GM23248 (cell line): ENCODE measurements at places on chromosomes 2 and 18. TPM values are rescaled to one million over a fixed set of nuclear protein-coding genes. Genes with fewer than 3 reads are reported as not detected.

DNA sequence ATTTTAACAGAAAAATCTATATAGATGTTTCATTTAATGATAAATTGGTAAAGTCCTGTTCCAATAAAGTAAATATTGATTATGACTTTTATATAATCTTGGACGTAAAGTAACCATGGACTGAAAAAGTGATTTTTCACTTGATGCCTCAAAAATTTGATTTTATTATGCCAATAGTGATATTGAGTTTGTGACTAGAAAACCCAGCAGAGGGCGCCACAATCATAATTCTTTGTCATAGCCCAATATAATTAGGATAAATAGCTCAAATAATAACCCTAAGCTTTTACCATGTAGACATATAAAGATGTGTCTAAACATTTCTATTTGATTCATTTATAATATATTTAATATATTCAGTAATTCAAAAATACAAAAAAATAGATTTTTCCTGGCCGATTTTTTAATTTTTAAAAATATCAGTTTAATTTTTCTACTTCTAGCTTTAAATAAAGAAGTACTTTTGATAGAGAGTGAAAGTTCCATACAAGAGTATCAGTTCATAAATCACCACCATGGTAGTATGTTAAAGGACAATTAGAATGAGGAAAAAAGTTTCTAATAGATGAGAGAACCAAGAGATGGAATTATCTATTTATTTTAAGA lies 30.7 kb downstream of the CAMKMT start:
- DNase-seq, result peak; percentile 68

The LBX2 gene
- total RNA-seq, result 0.38 and 4.6 TPM in 2 replicates

- no peak for DNase-seq
Measured at GRCh38 chr2:136070913-136071312, 47.0 kb downstream of the CXCR4 start.

- DNase-seq, result no peak
Measured at GRCh38 chr2:84716564-84716963, 164.3 kb downstream of the TRABD2A start.

DNA sequence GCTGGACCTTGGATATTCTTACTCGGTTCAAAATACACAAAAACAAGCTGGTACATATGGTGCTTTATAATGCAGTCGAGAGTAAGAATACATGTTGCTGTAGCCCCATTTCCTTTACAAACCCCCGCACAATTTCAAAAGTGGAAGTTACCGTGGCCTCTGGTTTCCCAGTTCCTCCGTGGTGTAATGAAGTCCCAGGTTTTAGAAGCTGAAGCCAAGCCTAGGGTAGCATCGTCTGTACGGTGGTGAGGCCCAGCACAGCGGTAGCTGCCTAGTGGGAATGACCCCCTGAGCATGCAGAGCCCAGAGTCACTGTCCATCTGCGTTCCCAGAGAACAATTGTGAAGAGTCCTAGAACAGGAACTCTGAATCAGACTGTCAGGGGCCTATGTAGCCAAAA lies 171.8 kb downstream of the ASXL3 start:
- no peak for DNase-seq

DNA sequence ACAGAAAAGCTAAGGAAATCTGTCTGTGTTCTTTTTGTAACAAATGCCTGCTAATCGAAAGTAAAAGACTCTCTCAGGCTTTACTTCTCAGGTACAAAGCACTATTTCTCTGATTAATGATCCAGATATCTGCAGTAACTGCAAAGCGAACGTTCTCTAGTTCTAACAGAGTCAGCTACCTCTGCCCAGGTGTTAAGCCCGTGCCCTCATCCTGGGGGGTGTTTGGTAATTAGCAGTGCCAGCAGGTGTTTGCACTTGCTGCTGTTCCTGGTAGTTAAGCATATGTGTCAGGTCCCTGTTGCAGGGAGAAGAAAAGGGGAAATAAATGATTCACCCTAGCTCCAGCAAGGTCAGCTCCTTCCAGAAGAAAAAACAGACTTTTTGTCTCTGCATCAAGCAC lies 58.8 kb upstream of the CRIM1 start:
- DNase-seq, result no peak

- DNase-seq, result no peak
Measured at GRCh38 chr2:137523931-137524330, 440.3 kb upstream of the HNMT start.

- DNase-seq, result peak; percentile 68
Measured at GRCh38 chr2:199975273-199975895, 20.0 kb downstream of the MAIP1 start.

The ZNF396 gene
- 0.13 and 0.86 TPM in 2 replicates for total RNA-seq

- no peak for DNase-seq
Measured at GRCh38 chr2:206641226-206641625, 1.1 kb upstream of the FAM237A start.

The MROH2A gene
- not detected in 2 replicates for total RNA-seq

- peak; percentile 35 for DNase-seq
Measured at GRCh38 chr18:11148680-11149440, 509 bp downstream of the PIEZO2 start.

GRCh38 chr2:113847144-113847543 lies 42.7 kb upstream of the ACTR3 start:
- DNase-seq, result peak; percentile 87

- no peak for DNase-seq
Measured at GRCh38 chr2:215895330-215895729, 118.0 kb downstream of the MREG start.

- DNase-seq, result no peak
Measured at GRCh38 chr2:200469708-200470211, 40.1 kb downstream of the KCTD18 start.

GRCh38 chr2:64493788-64494187 lies 30.3 kb upstream of the AFTPH start:
- DNase-seq, result no peak

GRCh38 chr2:200138391-200139124 lies 167.9 kb upstream of the SPATS2L start:
- DNase-seq, result no peak

GRCh38 chr2:102453501-102453900 lies 19.5 kb upstream of the SLC9A4 start:
- DNase-seq, result no peak

DNA sequence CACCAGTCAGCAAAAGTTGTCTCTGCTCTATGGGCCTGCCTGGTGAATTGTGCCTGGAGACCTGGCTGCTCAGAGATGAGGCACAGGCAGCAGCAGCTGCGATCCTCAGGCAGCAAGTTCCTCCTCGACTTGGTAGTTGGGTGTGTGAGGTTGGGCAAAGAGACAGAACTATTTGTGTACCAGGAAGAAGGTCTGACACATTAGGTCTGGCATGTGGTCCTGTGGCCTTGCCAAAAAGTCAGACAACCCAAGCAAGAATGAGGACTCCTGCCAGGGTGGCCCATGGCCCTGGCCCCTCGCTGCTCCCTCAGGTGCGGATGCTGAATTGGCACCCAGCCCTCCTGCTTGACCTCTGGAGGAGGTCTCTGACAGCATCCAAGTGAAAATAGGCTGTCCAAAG lies 192.7 kb downstream of the DYSF start:
- DNase-seq, result peak; percentile 89

DNA sequence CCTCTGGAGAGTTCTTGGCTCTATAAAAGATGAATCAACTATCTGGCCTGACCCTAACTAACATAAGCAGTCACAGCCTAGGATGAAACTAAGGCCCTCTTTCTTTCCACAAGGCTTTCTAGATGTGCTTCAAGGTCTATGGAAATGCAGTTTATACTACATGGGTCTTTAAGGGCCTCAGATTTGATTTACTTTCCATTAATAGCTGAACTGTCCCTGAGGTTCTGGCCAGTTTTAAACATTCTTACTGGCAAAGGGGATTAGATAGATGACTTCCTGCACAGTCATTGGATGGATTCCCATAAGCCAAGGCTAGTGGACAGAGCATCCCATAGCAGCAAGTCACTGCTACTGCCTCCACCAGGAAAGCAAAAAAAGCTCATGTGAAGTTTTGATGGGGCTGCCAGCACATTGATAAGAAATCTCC lies 38.1 kb upstream of the LCLAT1 start:
- DNase-seq, result peak; percentile 86

The ACTG2 gene
- not detected in 2 replicates for total RNA-seq

DNA sequence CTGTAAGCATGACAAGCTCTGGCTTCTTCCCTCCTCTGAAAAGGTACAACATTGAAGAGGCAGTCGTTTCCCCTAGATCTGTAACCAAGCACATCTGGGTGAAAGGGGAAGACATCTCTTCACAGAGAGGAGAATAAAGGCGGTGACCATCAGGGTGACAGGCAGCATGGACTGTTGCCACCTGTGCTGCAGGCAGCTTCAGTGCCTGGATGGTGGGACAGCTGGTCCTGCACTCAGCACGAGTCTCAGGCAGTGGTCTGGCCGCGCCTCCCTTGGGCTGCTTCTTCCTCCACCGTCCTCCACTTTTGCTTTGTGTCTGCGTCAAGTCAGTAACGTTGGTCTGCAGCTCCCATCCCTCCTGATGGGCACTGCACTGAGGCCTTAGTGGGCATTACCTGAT lies 264.4 kb downstream of the NEDD4L start:
- DNase-seq, result no peak

The DNAH7 gene
- total RNA-seq, result 0.43 and 0.89 TPM in 2 replicates

DNA sequence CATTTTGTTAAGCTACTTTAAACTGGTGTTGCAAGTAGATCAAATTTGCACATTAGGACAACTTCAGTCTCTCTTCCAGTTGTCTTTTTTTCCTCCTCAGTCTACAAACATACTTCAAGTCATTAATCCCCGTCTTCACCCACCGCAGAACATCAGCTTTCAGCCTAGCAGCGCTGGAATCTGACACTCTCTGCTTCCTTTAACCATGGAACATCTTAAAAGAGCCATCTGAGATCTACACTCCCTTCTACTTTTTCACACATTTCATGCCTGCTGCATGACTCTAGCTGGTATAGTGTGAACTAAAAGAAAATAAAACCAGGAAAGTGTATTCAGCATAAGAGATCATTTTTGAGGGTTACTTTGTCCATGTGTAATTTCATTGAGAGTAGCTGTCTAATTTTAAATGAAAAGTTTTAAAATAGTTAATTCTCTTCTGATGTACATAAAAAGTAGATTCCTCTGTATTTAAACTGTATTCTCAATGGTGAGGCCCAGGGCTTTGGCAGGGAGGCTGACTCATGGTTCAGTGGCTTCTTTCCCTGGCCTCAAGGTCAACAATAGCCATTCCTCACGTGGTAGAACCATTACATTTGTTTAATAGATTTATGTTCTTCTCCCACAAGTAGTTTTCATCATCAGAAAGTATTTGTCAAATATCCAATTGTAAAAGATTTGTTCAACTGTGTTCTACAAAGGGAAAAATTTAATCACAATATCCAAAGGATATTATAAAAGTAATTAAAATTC lies 16.5 kb downstream of the SGPP2 start:
- DNase-seq, result peak; percentile 66

- peak; percentile 85 for DNase-seq
Measured at GRCh38 chr2:217471319-217471718, 531.5 kb downstream of the TNS1 start.

GRCh38 chr2:65574993-65575392 lies 142.6 kb upstream of the SPRED2 start:
- no peak for DNase-seq

- DNase-seq, result peak; percentile 11
Measured at GRCh38 chr18:58087928-58088690, 44.1 kb downstream of the NEDD4L start.

GRCh38 chr18:57211412-57211750 lies 64.5 kb downstream of the BOD1L2 start:
- DNase-seq, result no peak

DNA sequence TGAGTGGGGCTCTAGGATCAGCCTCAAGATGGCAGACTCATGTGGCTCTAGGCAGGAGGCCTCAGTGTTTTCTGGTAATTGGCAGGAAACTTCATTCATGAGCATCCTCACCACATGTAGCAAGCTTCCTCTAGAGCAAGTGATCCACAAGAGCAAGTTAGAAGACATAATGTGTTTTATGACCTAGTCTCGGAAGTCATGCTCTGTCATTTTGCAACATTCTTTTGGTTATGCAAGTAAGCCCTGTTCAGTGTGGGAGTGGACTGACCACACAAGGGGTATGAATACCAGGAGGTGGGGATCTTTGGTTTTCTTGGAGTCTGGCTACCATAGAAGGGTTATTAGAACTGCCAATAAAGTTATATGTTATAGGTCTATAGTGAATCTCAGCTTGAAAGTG lies 66.8 kb upstream of the STK39 start:
- no peak for DNase-seq

GRCh38 chr2:101733257-101733993 lies 35.9 kb downstream of the MAP4K4 start:
- no peak for DNase-seq

The FAHD2B gene
- total RNA-seq, result 0.32 TPM in 1 of 2 replicates, not detected in the other

The TSGA10 gene
- 1.4 and 3.0 TPM in 2 replicates for total RNA-seq

GRCh38 chr18:9454061-9454703 lies 21.1 kb upstream of the RALBP1 start:
- DNase-seq, result peak; percentile 29

DNA sequence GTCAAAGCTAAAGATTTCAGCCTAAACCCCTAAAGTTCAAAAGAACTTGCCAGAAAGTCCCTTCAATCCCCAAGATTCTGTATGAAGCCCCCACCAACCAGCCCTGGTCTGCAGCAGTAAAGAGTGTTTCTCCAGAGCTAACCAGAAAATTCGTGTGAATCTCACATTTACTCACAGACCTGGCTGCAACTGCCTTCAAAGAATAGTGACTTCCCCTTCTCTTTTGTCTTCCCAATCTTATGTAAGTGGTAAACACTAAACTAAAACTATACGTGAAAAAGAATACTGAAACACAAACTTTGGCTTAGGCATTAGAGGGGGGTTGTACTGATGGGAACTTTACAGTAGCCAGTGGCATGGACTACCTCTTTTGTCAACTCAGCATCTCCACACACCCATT lies 50.6 kb upstream of the SETBP1 start:
- DNase-seq, result no peak

GRCh38 chr2:197852108-197852507 lies 47.7 kb downstream of the PLCL1 start:
- DNase-seq, result no peak

DNA sequence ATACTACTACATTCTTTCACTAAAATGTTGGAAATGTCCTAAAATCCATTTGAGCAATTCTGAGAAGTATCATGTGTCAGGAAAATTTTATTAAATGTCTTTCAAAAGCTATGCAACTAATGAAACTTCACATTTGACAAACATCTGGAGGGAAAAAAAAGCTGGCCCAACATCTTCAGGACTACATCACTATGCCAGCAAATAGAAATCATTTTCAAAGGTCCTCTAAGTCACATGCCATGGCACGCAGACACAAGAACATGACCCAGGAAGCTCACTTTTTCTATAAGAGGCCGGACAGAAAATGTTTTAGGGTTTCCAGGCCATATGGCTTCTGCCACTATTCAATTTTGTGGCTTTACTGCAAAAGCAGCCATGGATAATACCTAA lies 11.6 kb downstream of the KANSL3 start:
- DNase-seq, result peak; percentile 48

- DNase-seq, result no peak
Measured at GRCh38 chr2:241540401-241540770, 18.2 kb upstream of the BOK start.

GRCh38 chr2:79971807-79972206 lies 332.7 kb downstream of the LRRTM1 start:
- peak; percentile 40 for DNase-seq

GRCh38 chr18:50870138-50870845 lies 8.6 kb upstream of the ME2 start:
- peak; percentile 89 for DNase-seq

The COQ10B gene
- total RNA-seq, result 40.4 and 44.1 TPM in 2 replicates

The MC2R gene
- total RNA-seq, result not detected in 2 replicates
